ENCODE measurements at places on chromosomes 12 and 14.

GRCh38 chr12:84436134-84436533, 476.5 kb downstream of the SLC6A15 start:
- no peak for DNase-seq

- no peak for DNase-seq
Measured at GRCh38 chr14:54533100-54533499, 23.4 kb downstream of the CGRRF1 start.

- no peak for DNase-seq
Measured at GRCh38 chr12:54140588-54141388, 48.0 kb downstream of the SMUG1 start.

GRCh38 chr14:74309125-74310022, 6.6 kb upstream of the ABCD4 start:
- no peak for DNase-seq

- peak; percentile 33 for DNase-seq
Measured at GRCh38 chr12:63382930-63383329, 231.9 kb upstream of the AVPR1A start.

GRCh38 chr12:6852651-6853354, 853 bp downstream of the USP5 start:
- peak; percentile 79 for DNase-seq

- DNase-seq: no peak
Measured at GRCh38 chr12:127126260-127126628, 1140.7 kb upstream of the TMEM132C start.

DNA sequence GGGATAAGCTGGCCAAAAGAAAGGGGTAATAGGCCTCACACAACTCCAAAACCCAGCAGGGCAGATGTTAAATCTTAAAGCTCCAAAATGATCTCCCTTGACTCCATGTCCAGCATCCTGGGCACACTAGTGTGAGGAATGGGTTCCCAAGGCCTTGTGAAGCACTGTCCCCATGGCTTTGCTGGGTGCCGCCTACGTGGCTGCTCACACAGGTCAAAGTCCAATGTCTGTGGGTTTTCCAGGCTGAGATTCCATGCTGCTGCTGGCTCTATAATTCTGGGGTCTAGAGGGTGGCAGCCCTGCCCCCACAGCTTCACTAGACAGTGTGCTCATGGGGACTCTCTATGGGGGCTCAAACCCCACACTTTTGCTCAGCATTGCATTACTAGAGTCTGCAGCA, 145.3 kb upstream of the GRIN2B start:
- DNase-seq: no peak

DNA sequence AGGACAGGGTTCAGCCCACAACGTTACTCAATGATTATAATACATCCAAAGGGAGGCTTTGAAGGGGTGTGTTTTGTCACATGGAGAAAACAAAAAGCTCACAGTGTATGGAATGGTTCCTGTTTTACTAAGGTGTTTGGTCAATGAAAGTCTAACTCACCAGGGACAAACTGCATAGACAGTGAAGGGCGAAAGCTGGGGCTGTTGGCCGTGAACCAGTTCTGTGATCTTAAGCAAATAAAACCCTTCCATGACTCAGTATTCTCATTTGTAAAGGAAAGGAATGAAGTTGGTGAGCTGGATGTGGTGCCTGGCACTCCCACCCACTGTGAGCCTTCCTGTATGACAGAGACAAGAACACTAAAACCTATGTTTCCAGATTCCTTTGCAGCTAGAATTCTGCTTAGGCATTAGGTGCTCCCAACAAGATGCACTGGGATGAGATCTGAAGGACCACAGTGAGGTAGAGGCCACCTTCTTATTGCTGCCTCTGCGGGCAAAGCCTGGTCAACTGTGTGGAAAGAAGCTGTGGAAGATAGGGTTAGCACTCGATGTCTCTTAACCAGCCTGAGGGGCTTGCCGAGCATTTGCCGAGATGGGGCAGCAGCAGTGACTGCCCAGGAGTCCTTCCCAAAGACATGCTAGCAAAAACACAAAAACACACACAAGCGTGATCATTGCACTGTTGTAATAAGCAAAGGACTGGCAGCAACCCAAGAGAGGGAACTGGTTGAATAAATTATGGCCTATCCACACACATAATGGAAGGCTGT, 48.5 kb downstream of the VCPKMT start:
- DNase-seq: peak; percentile 89

GRCh38 chr12:120039711-120040110, 50.7 kb downstream of the BICDL1 start:
- no peak for DNase-seq

DNA sequence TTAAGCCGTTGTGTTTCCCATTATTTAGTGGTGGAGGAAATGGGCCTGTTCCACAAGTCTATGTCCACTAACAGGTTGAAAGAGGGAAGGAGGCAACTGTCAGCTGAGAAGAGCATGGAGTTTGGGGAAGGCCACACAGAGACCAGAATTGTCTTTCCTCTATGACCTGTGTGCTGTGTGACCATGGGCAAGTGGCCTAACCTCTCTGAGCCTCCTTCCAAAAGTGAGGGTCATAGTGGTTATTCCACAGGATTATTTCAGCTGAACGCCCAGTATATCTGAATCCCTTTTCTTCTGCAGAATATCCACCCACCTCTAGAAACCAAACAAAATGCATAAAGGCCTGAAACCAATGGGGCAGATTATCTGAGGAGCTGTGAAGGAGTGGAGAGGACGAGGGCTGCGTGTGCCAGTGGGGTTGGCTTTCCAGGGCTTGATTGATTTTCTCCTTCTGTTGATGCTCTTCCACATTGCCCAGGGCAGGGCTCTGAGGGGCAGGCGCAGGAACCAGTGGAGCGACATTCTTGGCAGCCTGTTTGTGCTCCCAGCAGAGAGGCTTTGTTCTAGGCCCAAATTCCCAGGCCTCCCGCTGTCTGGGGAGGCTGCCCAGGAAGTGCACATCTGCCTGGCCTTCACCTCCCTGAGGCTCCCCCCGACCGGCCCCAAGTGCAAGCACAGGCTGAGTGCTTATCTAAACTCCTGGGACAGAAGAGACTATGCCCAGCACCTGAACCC, 452.7 kb downstream of the BCL11B start:
- no peak for DNase-seq

DNA sequence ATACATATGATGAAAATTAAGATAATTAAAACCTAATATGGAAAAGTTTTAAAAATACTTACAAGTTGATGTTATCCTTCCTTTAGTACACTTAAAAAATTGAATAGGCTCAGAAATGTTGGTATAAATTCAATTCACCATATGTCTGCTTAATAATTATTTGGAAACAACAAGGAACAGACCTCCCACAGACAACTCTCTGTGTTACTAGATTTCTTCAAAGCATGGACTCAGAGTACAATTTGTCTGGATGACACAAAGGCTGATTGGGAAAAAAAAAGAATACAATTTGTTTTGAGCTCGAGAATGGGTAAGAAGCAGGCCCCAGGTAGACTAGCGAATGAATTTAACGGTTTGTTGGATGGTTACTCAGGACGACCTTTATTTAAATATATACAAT, 48.9 kb upstream of the BTG1 start:
- DNase-seq: no peak

GRCh38 chr14:71582705-71583104, 349.5 kb upstream of the RGS6 start:
- peak; percentile 80 for DNase-seq

GRCh38 chr14:103095210-103095778, 769 bp downstream of the EXOC3L4 start:
- no peak for DNase-seq

GRCh38 chr14:67566908-67567307, 33.2 kb downstream of the PIGH start:
- DNase-seq: no peak

DNA sequence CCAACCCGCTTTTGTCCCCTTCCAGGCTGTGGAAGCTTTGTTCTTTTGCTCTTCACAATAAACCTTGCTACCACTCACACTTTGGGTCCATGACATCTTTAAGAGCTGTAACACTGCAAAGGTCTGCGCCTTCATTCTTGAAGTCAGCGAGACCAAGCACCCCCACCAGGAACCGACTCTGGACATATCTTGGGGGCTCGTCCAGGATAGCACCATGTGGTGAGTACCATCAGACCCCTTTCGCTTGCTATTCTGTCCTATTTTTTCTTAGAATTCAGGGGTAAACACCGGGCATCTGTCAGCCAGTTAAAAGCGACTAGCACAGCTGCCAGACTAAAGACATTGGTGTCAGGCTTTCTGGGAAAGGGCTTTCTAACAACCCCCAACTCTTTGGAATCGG, 137.6 kb upstream of the PPFIA2 start:
- no peak for DNase-seq

DNA sequence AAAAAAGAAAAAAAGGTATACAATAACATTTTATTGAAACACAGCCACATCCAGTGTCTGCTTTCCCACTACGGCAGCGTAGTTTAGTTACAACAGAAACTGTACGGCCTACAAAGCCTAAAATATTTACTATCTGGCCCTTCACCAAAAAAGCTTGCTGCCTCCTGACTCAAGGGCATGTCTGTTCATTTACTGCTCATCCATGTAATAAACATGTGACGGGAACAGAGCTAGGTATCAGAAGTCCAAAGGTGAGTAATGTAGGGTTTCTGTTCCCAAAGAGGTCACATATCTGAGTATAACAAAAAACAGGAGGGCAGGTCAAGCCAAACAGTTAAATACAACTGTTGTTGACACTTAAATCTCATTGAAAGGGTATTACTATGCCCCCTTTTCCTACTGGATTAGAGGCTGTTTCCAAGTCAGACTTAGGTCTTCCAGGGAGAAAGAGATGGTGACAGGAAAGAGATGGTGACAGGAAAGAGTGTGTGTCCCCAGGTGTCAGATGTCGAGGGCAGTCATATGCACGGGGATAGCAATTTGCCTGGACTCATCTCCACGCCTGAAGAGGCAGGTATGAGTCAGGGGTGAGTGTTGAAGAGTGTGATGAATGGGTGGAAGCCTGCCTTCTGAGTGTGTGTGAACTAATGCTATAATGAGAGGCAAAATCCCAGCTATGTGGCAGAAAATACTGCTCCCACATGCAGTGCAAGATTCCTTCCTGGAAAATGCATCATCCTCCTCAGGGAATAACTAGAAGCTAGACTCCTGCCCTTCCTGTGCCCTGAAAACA, 77.7 kb downstream of the MAP3K9 start:
- DNase-seq: no peak

DNA sequence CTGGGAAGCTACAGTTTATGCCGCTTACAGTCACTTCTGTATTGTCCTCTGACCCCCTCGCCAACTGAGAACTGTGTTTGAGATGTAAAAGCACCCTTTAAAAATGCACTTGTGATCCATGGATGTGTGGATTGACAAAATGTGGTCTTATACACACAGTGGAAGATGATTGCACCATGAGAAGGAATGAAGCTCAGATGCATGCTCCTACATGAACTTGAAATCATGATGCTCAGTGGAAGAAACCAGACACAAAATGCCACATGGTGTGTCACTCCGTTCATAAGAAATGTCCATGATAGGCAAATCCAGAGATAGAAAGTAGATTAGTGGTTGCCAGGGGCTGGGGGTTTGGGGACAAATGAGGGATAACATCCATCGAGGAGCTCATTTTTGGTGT, 58.0 kb downstream of the PITPNM2 start:
- no peak for DNase-seq

GRCh38 chr12:12540261-12541013, 22.2 kb downstream of the DUSP16 start:
- no peak for DNase-seq

- no peak for DNase-seq
Measured at GRCh38 chr14:102957222-102957621, 34.8 kb downstream of the AMN start.

DNA sequence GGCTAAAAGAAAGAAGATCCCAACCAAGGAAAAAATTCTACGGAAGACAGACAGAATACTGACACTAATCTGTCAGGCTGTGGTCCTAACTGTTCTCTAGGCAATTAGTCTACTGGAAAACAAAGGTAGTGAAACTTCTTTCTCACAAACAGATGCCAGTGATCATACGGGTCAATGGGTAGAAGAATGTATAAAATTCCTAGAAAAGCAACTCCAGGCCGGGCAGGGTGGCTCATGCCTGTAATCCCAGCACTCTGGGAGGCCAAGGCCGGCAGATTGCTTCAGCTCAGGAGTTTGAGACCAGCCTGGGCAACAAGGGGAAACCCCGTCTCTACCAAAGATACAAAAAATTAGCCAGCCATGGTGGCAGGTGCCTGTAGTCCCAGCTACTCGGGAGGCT, 64.8 kb downstream of the HECTD4 start:
- no peak for DNase-seq

- no peak for DNase-seq
Measured at GRCh38 chr12:94678849-94679248, 28.5 kb upstream of the TMCC3 start.

GRCh38 chr12:130254461-130255276, 83.0 kb upstream of the PIWIL1 start:
- DNase-seq: no peak

GRCh38 chr12:49233842-49234526, 30.9 kb upstream of the TUBA1C start:
- DNase-seq: peak; percentile 59

DNA sequence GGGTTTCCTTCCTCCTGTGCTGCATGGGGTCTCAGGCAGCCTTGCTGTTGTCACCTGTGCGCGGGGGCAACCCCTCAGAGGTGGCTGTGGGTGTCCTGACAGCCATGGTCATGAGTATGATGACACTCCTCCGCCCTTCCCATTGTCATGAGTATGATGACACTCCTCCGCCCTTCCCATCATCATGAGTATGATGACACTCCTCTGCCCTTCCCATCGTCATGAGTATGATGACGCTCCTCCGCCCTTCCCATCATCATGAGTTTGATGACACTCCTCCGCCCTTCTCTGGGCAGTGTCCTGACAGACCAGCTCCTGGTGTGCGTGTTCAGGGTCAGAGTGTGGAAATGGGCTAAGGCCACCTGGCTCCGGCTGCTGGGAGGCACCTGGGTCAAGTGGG, 40.0 kb downstream of the FBRSL1 start:
- DNase-seq: no peak

DNA sequence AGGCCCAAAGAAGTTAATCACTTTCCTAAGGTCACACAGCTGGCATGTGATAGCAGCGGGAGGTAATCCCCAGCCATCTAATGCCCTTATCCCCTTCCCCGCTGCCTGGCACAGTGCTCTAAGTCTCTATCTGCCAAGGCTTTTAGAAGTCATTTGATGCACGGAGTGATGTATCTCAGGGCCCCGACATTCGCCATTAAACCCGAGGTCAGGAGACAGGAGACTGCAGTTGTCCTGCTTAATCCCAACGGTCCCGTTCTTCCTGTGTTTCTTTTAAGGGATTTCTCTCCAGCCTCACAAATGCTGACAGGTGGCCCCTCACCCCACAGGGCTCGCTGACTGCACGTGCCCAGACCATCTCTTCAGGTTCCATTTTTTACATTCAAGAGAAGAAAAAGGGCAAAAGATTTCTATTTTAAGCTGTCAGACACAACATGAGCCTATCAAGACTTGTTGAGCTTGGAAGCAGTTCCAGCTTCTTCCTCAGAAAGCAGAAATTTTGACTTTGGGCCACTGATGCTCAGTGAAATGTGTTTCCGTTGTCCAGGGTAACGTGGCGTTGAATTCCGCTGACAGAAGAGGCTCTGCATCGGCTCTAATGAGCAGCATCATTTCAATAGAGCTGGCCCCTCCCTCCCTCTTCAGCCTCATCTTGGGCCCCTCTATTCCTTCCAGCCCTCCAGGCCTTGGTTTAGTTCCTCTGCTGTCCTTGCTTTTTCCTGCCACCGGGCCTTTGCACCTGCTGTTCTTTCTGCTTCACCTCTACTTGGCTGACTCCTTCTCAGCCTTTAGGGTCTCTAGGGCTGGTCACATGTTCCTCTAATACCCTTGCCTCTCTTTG, 171.5 kb downstream of the CHST11 start:
- no peak for DNase-seq

- peak; percentile 12 for DNase-seq
Measured at GRCh38 chr14:70254476-70254961, 65.8 kb upstream of the SLC8A3 start.

GRCh38 chr14:106493962-106494823, 967.8 kb downstream of the TMEM121 start:
- DNase-seq: no peak

GRCh38 chr12:107329569-107330324, 236.4 kb upstream of the CRY1 start:
- DNase-seq: peak; percentile 51

Data from astrocyte of the spinal cord (primary cell).